ENCODE measurements at places on chromosomes 7 and 10.

DNA sequence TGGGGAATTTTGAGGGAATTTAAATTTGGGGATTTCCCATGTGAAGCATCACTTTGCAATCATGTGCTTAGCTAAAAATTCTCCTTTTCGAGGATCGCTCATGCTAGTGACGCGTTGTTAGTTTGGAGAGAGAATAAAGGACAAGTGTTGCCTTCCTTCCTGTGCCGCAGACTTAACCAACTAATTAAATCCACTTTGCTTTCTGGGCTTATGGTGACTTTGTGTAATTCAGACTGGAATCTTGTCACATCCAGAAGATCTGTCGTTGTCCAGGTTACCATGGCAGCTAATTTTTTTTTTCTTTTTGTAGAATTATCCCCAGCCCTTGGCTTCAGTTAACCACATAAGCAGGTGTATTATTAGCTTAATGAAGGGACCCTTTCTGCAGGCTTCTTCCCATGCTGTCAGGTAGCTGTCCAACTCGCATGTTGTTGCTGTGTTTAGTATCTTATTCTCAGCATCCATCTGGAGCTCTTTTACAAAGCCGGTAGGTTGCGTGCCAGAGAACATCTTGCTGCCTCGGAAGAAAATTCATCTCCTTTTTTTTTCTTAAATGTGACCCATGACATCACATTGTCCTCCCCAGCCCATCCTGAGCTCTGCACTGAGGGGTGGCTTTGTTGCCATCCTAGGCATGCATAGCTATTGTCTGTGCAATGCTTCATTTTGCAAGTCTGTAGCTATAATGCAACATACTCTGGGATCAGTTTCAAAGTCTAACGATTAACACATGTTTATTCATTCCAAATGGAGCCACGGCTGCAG, 47.2 kb upstream of the NRP1 start:
- no peak for DNase-seq

DNA sequence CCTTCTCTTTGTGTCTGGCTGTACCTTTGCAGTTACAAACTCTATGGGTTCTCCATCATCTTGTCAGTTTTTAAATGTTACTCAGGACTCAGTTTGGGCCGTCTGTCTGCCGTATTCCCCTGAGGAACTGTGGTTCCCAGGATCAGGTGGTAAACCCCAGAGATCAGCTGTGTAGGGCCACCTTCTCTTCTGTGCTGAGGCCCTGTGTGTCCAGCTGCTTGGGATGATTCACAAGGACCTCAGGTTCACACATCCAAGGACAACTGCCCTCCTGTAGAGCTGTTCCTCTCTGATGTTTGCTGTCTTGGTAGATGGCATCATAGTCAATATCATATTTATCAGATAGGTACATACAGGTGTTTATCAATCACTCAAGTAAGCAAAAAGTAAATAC, 24.5 kb downstream of the CUL1 start:
- no peak for DNase-seq

GRCh38 chr10:102669206-102670064, 25.2 kb downstream of the TRIM8 start:
- DNase-seq: peak; percentile 53

- no peak for DNase-seq
These were observed 22.7 kb downstream of the MYOF start for GRCh38 chr10:93459466-93459865.

DNA sequence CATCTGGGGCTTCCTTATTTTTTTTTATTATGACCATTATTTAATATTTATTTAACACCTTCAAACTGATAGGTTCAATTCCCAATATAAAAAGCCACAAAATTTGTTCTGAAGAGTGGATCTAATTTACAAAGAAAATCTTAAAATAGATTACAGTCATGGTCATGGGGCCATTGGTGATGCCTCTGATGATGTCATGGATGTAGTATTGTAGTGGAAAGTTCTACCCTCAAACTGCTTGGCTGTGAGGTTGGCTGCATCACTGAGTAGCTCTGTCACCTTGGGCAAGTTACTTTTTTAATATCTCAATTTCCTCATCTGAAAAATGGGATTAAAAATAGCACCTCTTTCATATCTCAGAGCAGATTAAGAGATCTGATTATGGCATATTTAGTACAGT, 128.5 kb downstream of the DKK1 start:
- no peak for DNase-seq

- DNase-seq: no peak
These were observed 98.3 kb downstream of the FOXL3 start for GRCh38 chr7:388023-388960.

DNA sequence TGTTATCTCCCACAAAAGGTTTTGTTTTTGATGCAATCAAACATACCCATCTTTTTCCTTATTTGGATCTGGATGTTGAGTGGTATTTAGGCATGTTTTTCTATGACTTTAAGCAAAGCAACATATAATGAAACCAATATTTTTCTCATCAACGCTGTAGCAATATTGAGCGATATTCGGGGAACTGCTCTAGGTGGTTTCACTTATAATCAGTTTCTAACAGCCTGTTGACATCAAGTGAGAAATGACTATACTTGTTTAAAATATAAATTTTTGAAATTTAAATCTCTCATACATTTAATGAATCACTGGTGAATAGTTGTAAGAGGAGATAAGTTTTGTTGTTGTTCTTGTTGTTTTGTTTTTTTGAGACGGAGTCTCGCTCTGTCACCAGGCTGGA, 52.8 kb upstream of the CCAR1 start:
- no peak for DNase-seq

DNA sequence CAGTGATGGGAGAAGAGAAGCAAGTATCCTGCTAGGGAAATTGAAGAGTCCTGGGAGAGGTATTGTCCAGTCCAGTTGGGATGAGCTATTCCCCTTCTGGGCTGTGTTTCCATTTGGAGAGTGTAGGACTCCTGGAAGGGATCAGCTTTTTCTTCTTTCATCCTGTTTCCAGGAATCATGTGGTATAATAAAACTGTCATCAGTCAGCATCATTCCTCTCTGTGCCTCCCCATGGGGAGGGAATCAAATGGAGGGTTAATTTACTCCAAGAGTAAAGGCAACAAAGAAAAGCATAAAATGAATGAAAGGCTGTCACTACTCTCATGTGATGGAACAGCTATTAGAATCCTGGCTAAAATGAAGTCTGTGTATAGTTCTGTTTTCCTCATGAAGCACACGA, 429.9 kb downstream of the SORCS3 start:
- no peak for DNase-seq

GRCh38 chr10:938941-939678, 7.6 kb upstream of the LARP4B start:
- DNase-seq: no peak

- peak; percentile 61 for DNase-seq
These were observed 660 bp downstream of the SUV39H2 start for GRCh38 chr10:14879124-14879927.

DNA sequence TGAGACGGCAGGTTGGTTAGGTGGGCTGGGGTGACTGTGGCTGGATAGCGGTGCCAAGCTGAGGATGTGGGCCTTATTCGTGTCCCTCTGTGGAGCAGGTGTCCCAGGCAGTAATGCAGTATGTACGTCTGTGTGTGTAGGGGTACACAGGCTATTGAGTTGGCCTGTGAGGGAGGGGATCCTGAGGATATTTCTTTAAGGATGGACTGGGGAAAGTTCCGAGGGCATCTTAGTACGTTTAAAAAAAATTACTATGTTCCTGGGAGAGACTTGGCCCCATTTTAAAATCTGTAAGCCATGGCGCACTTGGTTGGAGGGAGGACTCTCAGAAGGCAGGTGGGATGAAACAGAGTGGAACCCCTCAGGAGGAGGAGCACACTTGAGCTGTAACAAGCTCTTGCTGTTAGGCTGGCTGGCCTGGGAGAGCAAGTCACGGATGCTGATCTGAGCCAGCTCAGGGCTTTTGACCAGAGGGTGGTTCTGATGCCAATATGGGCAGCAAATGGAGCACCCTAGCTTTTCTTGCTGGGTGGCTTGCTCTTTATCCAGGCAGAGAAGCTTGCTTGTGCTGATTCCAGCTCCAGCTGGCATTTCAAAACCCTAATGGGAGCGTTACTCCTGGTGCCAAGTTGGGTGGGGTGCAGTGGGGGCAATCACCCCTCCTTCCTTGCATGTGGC, 765 bp downstream of the WBP1L start:
- DNase-seq: peak; percentile 37

Data from activated T-cell treated with anti-CD3 and anti-CD28 coated beads, Interleukin-2, amount 50 U/mL, for 48 hours (primary cell).